Naive thymus-derived CD8-positive, alpha-beta T cell (primary cell): ENCODE measurements at places on chromosomes 2 and 18. TPM values are rescaled to one million over a fixed set of nuclear protein-coding genes. Genes with fewer than 3 reads are reported as not detected.

- DNase-seq, result no peak
These were observed 184.7 kb downstream of the EIPR1 start for GRCh38 chr2:3192920-3193319.

DNA sequence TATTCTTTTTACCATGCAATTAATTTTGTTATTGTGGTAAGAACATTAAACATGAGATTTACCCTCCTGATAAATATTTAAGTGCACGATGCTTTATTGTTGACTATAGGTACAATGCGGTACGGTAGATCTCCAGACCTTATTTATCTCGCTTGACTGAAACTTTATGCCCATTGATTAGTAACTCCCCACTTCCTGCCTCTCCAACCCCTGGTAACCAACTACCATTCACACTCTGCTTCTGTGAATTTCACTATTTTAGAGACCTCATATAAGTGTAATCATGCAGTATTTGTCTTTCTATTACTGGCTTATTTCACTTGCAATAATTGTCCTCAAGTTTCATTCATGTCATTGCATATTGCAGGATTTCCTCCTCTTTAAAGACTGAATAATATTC lies 195.7 kb upstream of the ID2 start:
- no peak for DNase-seq

DNA sequence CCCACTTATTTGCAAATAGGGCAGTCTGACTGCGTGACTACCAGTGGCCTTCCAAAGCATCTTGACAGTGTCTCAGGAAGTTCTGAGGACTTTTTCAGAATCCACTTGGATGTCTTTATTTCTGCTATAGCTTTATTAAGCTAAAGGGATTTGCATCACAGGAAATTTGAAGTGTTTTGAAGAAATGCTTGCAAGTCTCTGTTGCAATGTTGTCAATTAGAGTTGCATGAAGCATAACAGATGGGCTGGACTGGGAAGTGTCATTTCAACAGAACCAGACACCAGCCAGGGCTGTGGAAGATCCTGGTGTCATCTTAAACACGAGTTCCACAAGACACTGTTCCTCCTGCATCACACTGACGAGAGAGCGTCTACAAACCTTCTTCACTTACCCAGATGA lies 224.5 kb downstream of the EN1 start:
- no peak for DNase-seq

The SERPINB3 gene
- polyA plus RNA-seq, result not detected

GRCh38 chr2:523698-524270 lies 153.4 kb downstream of the TMEM18 start:
- DNase-seq, result no peak

GRCh38 chr18:72201032-72201431 lies 343.1 kb downstream of the CBLN2 start:
- DNase-seq, result no peak

- no peak for DNase-seq
These were observed 120.6 kb upstream of the TACR1 start for GRCh38 chr2:75319951-75320350.

- DNase-seq, result no peak
These were observed 15.6 kb downstream of the CHMP1B start for GRCh38 chr18:11866764-11867163.

The DSG1 gene
- not detected for polyA plus RNA-seq

The NDC80 gene
- polyA plus RNA-seq, result 2.9 TPM
